CD4-positive, alpha-beta memory T cell (primary cell): ENCODE measurements at places on chromosomes 7 and 10. TPM values are rescaled to one million over a fixed set of nuclear protein-coding genes. Genes with fewer than 3 reads are reported as not detected.

HTR7 gene
- total RNA-seq, result not detected

ANKRD2 gene
- not detected for total RNA-seq

RBP3 gene
- total RNA-seq, result not detected

KCNH2 gene
- 2.6 TPM for total RNA-seq

SEMA3C gene
- 0.47 TPM for total RNA-seq

GCC1 gene
- 29.1 TPM for total RNA-seq

DOCK1 gene
- 0.17 TPM for total RNA-seq

DENND10 gene
- total RNA-seq, result 48.0 TPM

SFMBT2 gene
- total RNA-seq, result 22.3 TPM

CNTNAP2 gene
- 0.19 TPM for total RNA-seq

MYO3A gene
- not detected for total RNA-seq

POP7 gene
- total RNA-seq, result 14.6 TPM

NME8 gene
- total RNA-seq, result not detected

GJD4 gene
- total RNA-seq, result 0.20 TPM

HOXA1 gene
- total RNA-seq, result 0.75 TPM

CALHM1 gene
- not detected for total RNA-seq

SUGCT gene
- 1.7 TPM for total RNA-seq

TMEM225B gene
- 1.1 TPM for total RNA-seq

SKIDA1 gene
- total RNA-seq, result 0.39 TPM

GRCh38 chr10:111275091-111275490 is 198.3 kb downstream of the ADRA2A start:
- H3K4me3 ChIP-seq, result no peak overlapping the region
- no peaks in the 10 kb centered on the region for H3K27me3 ChIP-seq
- H3K36me3 ChIP-seq, result no peaks in the 10 kb centered on the region

GRCh38 chr10:70886921-70887665 is 1.3 kb downstream of the PCBD1 start:
- H3K4me1 ChIP-seq, result peaks cover 7% of the 10 kb centered on the region
- H3K36me3 ChIP-seq, result peaks cover 3% of the 10 kb centered on the region
- peak overlapping the region; percentile 73 for H3K27ac ChIP-seq
- H3K27me3 ChIP-seq, result no peaks in the 10 kb centered on the region
- no peak for DNase-seq

GRCh38 chr7:108266491-108266890 is 136.3 kb upstream of the LAMB4 start:
- no peak overlapping the region for H3K4me3 ChIP-seq
- no peak overlapping the region for H3K27ac ChIP-seq
- H3K36me3 ChIP-seq, result no peaks in the 10 kb centered on the region
- no peaks in the 10 kb centered on the region for H3K27me3 ChIP-seq

DNA sequence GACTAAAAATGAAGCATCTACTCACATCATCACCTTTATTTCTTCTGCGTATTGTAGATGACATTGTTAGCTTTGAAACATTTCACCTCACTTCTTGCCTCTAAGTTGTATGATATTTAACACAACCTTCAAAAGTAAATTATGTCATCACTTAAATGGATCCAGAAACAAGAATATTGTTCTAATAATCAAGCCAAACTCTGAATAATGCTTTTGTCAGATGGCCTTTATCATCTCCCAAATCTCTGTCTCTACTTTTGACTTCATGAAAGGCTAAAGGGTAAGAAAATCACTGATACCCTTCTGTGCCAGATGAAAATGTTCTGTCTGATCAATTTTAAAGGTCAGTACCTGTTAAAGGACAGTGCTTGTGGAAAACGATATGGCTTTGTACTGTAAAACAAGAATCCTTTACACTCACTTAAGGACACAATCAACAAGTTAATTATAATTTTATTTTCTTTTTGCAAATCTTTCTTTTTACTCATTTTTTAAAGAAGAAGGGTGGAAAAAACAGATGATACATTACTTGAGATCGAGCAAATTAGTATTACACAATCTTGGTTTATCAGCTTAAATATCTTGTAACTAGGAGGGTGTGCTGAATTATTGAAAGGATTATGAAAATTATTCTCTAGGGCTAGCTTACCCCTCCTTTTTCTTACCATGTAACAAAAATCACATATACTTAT is 309.4 kb upstream of the IGFBP3 start:
- H3K4me3 ChIP-seq, result no peak overlapping the region
- H3K27me3 ChIP-seq, result no peaks in the 10 kb centered on the region
- no peak overlapping the region for H3K27ac ChIP-seq
- DNase-seq, result no peak
- no peaks in the 10 kb centered on the region for H3K36me3 ChIP-seq

- H3K27ac ChIP-seq, result peak overlapping the region; percentile 57
- no peaks in the 10 kb centered on the region for H3K36me3 ChIP-seq
- peaks cover 98% of the 10 kb centered on the region for H3K4me1 ChIP-seq
- H3K27me3 ChIP-seq, result no peaks in the 10 kb centered on the region
- no peak for DNase-seq
- no peak overlapping the region for H3K4me3 ChIP-seq
Measured at GRCh38 chr10:26474026-26474425, 35.9 kb downstream of the APBB1IP start.

DNA sequence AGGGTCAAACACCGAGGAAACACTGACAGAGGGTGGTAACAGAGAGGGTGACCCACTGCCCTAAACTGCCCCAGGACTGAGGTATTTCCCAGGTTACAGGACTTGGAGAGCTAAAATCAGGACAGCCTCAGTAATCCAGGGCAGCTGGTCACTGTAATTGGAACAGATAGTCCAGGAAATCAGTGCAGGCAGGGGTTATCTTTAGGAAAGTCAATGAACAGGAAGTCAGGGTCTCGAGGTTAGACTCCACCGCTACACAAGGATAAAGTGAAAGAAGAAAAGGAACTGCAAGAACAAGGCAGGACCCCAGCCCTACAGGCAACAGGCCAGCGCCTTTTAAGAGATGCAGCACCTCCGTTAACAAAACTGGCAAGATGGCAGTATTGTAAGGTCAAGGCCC is 61.1 kb downstream of the CAV1 start:
- no peaks in the 10 kb centered on the region for H3K27me3 ChIP-seq
- no peak for DNase-seq
- H3K27ac ChIP-seq, result no peak overlapping the region
- H3K36me3 ChIP-seq, result no peaks in the 10 kb centered on the region
- H3K4me3 ChIP-seq, result no peak overlapping the region

GRCh38 chr10:48288661-48289060 is 14.2 kb upstream of the FRMPD2 start:
- no peaks in the 10 kb centered on the region for H3K27me3 ChIP-seq
- H3K27ac ChIP-seq, result no peak overlapping the region
- no peaks in the 10 kb centered on the region for H3K4me1 ChIP-seq
- H3K36me3 ChIP-seq, result no peaks in the 10 kb centered on the region
- DNase-seq, result no peak

GRCh38 chr7:5143106-5143505 is 46.9 kb upstream of the WIPI2 start:
- H3K27me3 ChIP-seq, result no peaks in the 10 kb centered on the region
- H3K4me1 ChIP-seq, result no peaks in the 10 kb centered on the region
- H3K27ac ChIP-seq, result no peak overlapping the region
- peak; percentile 48 for DNase-seq

- H3K4me3 ChIP-seq, result no peak overlapping the region
- H3K36me3 ChIP-seq, result no peaks in the 10 kb centered on the region
- DNase-seq, result no peak
- no peak overlapping the region for H3K27ac ChIP-seq
Measured at GRCh38 chr10:71854031-71854430, 3.0 kb upstream of the PSAP start.

- no peaks in the 10 kb centered on the region for H3K36me3 ChIP-seq
- H3K27me3 ChIP-seq, result no peaks in the 10 kb centered on the region
- DNase-seq, result no peak
- H3K27ac ChIP-seq, result no peak overlapping the region
- no peak overlapping the region for H3K4me3 ChIP-seq
Measured at GRCh38 chr7:101657171-101657570, 28.1 kb upstream of the MYL10 start.

GRCh38 chr10:47238331-47239095 is 61.5 kb upstream of the GDF10 start:
- no peaks in the 10 kb centered on the region for H3K4me1 ChIP-seq
- H3K27me3 ChIP-seq, result no peaks in the 10 kb centered on the region
- no peak overlapping the region for H3K27ac ChIP-seq
- H3K36me3 ChIP-seq, result no peaks in the 10 kb centered on the region
- H3K4me3 ChIP-seq, result no peak overlapping the region

DNA sequence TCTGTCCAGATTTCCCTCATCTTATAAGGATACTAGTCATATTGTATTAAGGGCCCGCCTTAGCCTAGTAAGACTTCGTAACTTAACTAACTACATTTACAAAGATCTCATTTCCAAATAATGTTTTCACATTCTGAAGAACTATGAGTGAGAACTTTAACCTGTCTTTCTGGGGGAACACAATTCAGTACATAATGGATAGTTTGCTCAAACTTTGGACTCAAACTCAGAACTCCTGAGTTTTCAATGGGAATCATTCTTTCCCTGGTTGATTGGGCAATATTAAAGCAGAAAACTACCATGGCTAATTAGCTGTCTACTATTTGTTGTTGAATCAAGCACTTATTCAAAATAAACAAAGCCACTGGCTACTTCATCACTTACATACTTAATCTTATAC is 522.9 kb downstream of the REEP3 start:
- H3K36me3 ChIP-seq, result no peaks in the 10 kb centered on the region
- no peak overlapping the region for H3K27ac ChIP-seq
- no peak overlapping the region for H3K4me3 ChIP-seq
- DNase-seq, result no peak

- no peak overlapping the region for H3K4me3 ChIP-seq
- no peaks in the 10 kb centered on the region for H3K27me3 ChIP-seq
- H3K36me3 ChIP-seq, result no peaks in the 10 kb centered on the region
- H3K27ac ChIP-seq, result no peak overlapping the region
- no peak for DNase-seq
Measured at GRCh38 chr7:22480523-22481075, 19.4 kb downstream of the STEAP1B start.

DNA sequence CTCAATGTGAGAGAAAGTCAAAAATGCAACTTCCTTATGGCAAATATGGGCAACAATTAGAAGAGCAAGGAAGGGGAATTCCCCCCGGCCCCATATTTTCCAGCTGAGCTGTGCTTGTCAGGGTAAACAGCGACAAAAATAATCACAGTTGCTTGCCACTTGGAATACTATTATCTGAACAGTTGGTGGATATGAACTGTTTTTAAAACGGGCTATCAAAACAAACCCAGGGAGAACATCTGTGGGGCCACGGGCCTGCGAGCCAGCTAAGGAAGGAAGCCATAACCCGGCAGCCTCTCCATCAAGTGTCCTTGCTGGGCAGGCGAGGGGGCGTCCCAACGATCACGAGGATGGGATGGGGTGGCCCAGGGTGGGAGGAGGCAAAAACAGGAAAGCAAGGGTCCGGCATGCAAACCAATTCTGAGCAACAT is 228.4 kb downstream of the ARHGAP12 start:
- no peak overlapping the region for H3K4me3 ChIP-seq
- H3K4me1 ChIP-seq, result no peaks in the 10 kb centered on the region
- no peak overlapping the region for H3K27ac ChIP-seq

DNA sequence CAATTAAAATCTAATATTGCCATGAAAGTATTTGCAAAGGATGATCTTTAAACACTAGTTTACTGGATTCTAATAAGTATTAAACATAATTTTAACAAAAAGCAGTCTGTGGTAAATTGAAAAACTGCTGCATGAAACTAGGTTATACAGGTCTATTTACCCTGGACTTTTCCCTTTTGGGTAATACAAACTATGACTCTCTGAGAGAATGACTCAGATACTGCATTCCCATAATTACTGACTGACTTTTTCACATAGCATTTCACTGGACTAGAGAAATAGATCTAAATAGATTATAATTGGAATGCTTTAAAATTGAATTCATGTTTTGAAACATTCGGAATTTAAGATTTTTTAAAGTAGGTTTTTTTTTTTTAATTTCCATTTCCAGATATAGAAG is 395.7 kb downstream of the THSD7A start:
- no peak overlapping the region for H3K27ac ChIP-seq
- no peak overlapping the region for H3K4me3 ChIP-seq
- H3K36me3 ChIP-seq, result no peaks in the 10 kb centered on the region
- no peaks in the 10 kb centered on the region for H3K4me1 ChIP-seq
- no peak for DNase-seq

DNA sequence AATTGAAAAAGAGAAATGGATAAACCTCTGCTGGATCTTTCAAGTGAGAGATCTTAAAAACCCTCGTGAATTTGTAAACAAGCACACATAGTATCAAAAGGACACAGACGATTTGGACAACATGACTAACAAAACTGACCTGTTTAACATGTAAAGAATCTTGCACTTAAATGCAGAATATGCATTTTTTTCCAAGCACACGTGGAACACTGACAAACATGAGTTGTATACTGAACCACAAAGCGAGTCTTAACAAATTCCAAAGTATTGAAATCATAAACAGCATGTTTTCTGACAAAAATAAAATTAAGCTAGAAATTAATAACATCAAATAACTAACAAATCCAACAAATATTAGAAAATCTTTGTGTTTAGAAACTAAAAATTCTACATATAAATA is 65.0 kb upstream of the ZNF746 start:
- no peak for DNase-seq
- no peak overlapping the region for H3K4me3 ChIP-seq
- H3K27me3 ChIP-seq, result no peaks in the 10 kb centered on the region
- H3K4me1 ChIP-seq, result no peaks in the 10 kb centered on the region
- peaks cover 17% of the 10 kb centered on the region for H3K36me3 ChIP-seq
- H3K27ac ChIP-seq, result no peak overlapping the region

- no peak for DNase-seq
- H3K36me3 ChIP-seq, result peaks cover 49% of the 10 kb centered on the region
- peaks cover 13% of the 10 kb centered on the region for H3K4me1 ChIP-seq
- no peaks in the 10 kb centered on the region for H3K27me3 ChIP-seq
Measured at GRCh38 chr10:28587270-28587969, 54.5 kb downstream of the WAC start.

DNA sequence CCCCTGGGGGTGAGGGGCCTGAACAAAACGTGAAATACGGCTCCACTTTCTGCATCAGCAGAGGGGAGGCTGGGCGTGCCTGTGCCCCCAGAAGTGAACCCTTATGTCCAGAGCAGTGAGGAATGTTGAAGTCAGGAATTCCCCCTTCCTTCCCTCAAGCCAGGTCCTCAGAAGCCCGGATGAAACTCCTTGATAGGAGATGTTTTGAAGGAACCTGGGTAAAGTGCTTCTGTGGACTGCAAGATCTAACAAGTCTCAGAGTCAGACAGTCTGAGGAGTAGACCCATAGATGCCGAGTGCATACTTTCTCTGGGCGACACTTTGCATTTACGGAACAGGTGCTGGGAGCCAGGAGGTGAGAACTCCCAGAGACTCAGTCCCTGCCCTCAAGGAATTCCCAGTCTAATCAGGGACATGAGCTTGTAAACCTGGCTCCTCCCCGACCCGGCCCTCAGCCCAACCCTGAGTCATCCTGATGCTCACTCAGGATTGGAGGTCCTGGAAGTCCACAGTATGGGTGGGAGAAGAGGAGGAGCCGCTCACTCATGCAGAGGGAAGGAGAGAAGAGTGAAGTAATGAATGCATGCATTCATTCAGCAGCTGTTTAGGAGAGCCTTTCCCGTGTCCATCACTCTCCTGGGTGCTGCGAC is 179.5 kb upstream of the ITGB1 start:
- peaks cover 95% of the 10 kb centered on the region for H3K4me1 ChIP-seq
- no peak overlapping the region for H3K4me3 ChIP-seq
- no peaks in the 10 kb centered on the region for H3K27me3 ChIP-seq
- DNase-seq, result no peak
- peak overlapping the region; percentile 84 for H3K27ac ChIP-seq

GRCh38 chr7:69598487-69599285 is 411 bp downstream of the AUTS2 start:
- no peak for DNase-seq
- peaks cover 13% of the 10 kb centered on the region for H3K4me1 ChIP-seq
- no peaks in the 10 kb centered on the region for H3K36me3 ChIP-seq
- no peak overlapping the region for H3K4me3 ChIP-seq
- H3K27ac ChIP-seq, result no peak overlapping the region
